GM23248 (cell line): ENCODE measurements at places on chromosomes 16 and 17. TPM values are rescaled to one million over a fixed set of nuclear protein-coding genes. Genes with fewer than 3 reads are reported as not detected.

The FKBP10 gene
- 78.0 and 81.5 TPM in 2 replicates for polyA plus RNA-seq

The CD300LB gene
- polyA plus RNA-seq, result not detected in 2 replicates

The CACNA1H gene
- polyA plus RNA-seq, result not detected in 2 replicates

The ENPP7 gene
- polyA plus RNA-seq, result not detected in 2 replicates

The ARL17A gene
- 5.4 and 6.6 TPM in 2 replicates for polyA plus RNA-seq

- peak; percentile 79 for DNase-seq
Observed at GRCh38 chr17:58531661-58532554, 17.5 kb upstream of the MTMR4 start.

- DNase-seq, result peak; percentile 3
Observed at GRCh38 chr17:65956814-65957213, 235.1 kb downstream of the CEP112 start.

DNA sequence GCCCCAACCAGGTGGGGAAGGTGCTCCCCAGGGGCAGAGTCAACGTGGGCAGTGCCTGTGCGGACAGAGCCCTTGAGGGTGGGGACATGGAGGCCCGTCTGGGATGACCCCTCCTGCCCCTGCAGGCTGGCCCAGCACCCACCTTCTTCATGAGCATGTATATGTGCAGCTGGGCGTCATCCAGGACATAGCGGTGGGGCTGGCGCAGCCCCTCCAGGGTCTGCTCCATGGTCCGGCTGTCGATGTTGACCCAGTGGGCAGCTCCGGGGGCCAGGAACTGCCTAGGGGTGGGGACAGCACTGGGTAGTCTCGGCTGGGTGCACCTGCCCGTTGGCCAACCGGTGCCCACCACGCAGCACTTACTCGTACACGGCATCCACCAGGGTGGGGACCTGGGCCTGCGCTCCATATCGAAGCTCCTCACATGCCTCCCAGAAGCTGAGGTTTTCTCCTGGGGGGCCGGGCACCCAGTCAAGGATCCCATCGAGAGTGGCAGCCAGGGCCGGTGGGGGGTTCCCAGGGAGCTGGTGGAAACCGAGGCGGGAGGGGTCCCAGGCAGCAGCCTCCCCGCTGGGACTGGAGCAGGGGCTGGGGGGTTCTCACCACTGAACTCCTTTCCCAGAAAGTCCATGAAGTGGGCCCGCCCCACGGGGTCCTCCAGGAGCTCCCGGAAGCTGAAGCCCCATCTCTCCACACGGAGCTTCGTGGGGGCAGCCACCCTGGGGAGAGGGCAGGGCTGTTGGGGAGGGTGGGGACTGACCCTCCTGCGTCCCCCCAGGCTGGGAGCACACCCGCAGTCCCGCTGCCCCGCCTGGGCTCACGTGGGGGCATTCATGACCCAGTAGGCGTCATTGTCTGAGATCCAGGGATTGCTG lies 5.1 kb downstream of the RGS11 start:
- no peak for DNase-seq

DNA sequence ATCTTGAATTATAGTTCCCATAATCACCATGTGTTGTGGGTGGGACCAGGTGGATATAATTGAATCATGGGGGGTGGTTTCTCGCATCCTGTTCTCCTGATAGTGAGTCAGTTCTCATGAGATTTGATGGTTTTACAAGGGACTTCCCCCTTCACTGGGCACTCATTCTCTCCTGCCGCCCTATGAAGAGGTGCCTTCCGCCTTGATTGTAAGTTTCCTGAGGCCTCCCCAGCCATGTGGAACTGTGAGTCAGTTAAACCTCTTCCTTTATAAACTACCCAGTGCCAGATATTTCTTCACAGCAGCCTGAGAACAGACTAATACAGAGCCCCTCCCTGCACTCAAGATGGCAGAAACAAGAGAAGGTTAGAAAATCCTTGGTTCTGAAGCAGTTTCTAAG lies 26.4 kb downstream of the LDAF1 start:
- DNase-seq, result peak; percentile 30

DNA sequence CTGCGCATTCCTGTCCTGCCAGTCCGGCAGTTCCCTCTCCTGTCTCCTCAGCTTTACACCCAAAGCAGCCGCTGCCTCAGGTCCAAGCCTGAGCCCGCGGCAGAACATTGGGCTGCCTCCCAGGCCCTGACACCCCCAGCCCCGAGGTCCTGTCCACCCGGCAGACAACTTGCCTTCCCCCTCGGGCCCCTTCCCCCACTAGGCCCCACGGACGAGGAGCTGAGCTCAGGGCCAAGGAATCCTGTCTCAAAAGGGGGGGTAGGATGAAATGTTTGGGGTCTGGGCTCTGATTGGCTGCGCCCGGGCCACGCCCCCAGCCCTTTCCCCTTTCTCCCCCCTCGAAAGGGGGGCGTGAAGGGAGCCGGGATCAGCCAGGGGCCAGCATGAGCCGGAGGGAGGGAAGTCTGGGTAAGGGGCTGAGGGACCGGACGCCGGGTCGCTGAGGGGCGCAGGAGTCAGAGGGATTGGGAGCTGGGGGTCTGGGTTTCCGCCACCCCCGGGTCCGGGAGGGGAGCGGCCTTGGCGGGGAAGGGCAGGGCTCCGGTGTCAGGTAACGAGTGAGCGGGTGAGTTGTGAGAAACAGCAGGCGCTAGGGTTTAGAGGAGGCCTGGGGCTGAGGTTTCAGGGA lies at the start of gene CTF1:
TSS of gene CTF1 (plus strand) at position 354 of the 628 bp plus-strand sequence. CDS start at position 384, 30 bp downstream.
- peak; percentile 85 for DNase-seq

- no peak for DNase-seq
Observed at GRCh38 chr17:73030995-73031394, 61.5 kb downstream of the SLC39A11 start.
